Cerebellum (tissue), 4 donors: ENCODE measurements at places on chromosomes 5 and 9.
A peak's percentile ranks its signal among the peaks of the same experiment; 100 is the strongest.

DNA sequence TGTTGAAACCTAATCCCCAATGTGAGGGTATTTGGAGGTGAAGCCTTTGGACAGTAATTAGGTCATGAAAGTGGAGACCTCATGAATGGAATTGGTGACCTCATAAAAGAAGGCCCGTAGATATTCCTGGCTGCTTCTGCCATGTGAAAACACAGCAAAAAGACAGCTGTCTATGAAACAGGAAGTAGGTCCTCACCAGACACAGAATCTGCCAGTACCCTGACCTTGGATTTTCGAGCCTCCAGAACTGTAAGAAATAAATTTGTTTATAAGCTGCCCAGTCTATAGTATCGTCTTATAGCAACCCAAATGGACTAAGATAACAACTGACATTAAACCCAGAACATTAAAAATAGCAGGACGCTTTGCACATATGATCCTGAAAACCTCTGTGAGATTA lies 371.1 kb downstream of the SPOCK1 start:
- no peak for DNase-seq

GRCh38 chr9:129939431-129939830 lies 103.6 kb downstream of the FNBP1 start:
- DNase-seq: peak; percentile 60

- no peak for DNase-seq
Observed at GRCh38 chr5:171513591-171513990, 94.1 kb downstream of the FGF18 start.

DNA sequence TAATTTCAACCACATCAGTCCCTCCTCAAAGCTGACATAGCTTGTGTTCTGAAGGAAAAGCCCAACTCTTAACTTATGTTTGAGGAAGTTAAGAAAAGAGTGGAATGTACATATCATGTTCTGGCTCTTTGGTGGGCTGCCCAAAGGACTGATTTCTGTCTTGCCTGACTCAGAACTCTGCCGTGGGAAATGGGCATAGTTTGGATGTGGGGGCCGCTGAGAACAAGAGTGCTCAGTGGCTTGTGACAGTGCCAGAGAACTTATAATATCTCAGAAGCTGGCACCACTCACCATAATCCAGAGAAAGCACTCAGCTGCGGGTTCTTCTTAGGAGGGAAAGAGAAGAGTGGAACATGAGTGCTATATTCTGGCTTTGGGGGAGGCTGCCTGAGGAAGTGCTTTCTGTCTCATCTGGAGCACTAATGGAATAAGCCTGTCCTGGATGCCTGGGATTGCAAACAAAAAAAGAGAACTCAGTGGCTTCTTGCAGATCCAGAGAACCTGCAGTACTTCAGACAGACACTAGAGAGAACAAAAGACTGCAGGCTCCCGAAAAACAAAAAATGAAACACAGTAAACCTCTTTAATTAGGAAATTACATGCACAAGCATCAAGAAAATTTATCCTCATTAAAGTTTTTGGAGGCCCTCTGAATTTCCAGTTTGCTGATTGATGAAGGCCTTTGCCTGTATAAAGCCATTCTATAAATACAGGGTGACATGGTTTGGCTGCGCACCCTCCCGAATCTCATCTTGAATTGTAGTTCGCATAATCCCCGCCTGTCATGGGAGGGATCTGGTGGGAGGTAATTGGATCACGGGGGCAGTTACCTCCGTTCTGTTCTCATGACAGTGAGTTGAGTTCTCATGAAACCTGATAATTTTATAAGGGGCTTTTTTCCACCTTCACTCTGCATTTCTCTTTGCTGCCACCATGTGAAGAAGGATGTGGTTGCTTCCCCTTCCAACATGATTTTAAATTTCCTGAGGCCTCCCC lies 207.0 kb downstream of the DMAC1 start:
- DNase-seq: no peak

GRCh38 chr5:62328772-62329491 lies 22.9 kb downstream of the KIF2A start:
- no peak for DNase-seq

DNA sequence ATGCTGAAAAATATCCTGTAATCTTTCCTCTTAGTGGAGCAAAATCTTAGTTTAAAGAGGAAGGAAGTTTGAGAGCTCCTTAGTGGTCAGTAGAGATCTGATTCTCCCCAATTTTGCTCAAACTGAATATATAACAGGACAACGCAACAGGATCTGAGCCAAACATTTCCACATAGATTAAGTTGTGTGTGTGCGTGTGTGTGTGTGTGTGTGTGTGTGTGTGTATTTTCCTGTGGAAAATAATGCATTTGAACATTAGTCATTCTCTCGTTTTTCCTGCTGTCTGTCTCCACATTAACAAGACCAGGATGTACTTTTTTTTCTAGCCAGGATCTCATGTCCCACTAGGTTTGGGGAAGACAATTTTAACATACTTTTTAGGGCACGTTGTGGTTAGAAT lies 312.1 kb upstream of the CDH18 start:
- DNase-seq: no peak

GRCh38 chr5:168897387-168898122 lies 318.4 kb upstream of the PANK3 start:
- no peak for DNase-seq
